Stimulated activated CD8-positive, alpha-beta memory T cell treated with anti-CD3 and anti-CD28 coated beads, Interleukin-15, amount 100 ng/mL, for 48 hours (primary cell): ENCODE measurements at places on chromosomes 3 and 15.

- DNase-seq, result no peak
These were observed 8.6 kb downstream of the MAP3K13 start for GRCh38 chr3:185371306-185372074.

DNA sequence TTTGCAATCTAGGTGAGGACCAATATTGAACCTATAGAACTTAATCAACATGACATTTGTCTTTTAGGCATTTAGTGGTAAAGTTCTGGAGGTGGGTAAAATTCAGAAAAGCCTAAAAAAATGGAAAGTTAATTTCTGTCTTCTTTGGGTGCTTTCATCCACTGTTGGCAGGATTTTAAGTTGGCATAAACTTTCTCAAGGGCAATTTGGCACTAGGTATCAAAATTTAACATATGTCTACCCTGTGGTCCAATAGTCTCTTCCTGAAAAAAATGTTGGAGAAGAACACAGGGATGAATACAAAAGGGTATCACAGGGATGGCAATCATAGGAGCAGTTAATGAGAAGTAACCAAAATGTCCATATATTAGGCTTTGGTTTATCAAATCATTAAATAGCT lies 227.0 kb upstream of the WNT5A start:
- no peak for DNase-seq

DNA sequence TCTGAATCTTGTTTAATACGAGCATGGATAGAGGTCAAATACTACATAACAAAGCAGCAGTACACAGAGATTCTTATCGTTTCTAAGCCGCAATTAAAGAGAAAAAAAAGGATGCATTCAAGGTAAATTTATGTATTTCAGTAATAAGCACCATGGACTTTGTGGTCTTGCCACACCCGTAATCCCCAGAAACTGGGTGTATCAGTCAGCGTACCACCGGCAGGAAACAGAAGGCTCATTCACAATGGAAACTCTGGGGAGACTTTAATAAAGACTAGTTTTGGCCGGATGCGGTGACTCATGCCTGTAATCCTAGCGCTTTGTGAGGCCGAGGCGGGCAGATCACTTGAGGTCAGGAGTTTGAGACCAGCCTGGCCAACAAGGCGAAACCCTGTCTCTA lies 81.9 kb upstream of the ZNF280D start:
- DNase-seq, result no peak

DNA sequence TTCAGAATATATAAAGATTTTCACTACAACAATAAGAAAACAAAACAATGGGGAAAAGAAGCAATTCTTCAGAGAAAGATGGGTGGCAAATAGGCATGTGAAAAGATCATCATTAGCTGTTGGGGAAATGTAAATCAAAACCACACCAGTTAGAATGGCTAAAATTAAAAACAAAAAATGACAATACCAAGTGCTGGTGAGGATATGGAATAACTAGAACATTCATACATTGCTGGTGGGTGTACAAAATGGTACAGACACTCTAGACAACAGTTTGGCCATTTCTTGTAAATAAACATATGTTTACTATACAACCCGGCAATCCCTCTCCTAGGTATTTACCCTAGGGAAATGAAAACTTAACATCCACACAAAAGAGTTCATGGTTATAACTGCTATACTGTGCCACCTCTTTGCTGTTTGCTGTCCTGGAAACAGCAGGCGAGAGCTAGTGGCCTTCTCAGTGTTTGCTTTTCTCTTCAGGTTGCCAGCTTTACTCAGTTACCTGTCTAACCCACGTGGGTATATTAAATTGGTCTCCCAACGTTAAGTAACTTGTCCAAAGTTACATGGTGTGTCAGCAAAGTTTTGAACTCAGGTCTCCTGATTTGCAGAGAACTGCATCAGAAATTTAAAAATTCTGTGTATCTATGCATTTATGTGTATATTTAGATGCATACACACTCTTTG lies 4.6 kb upstream of the NIT2 start:
- no peak for DNase-seq

GRCh38 chr3:134718726-134719125 lies 67.9 kb upstream of the KY start:
- no peak for DNase-seq

GRCh38 chr15:57538265-57538529 lies 53.5 kb upstream of the MYZAP start:
- no peak for DNase-seq

DNA sequence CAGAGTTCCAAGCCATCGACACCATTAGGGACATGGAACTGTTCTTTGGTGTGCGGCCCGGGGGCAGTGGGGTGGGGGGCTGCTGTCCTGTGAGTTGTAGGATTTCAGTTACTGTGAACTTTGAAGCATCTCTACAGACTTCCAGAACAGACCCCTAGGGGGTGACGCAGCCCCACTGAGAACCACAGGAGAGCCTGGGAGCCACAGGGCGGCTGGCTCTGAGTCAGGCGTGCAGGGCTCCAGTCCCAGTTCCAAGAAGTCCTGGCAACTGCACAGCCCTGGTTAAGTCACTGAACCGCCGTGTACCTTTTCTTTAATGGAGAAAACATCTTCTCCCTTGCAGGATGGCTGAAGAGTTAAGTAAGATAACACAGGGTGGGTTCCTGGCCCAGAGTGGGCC lies 23.5 kb upstream of the LRTM1 start:
- DNase-seq, result no peak
